Effector CD8-positive, alpha-beta T cell (primary cell): ENCODE measurements at places on chromosomes 11 and 22.

GRCh38 chr22:29734838-29735237 is 15.0 kb downstream of the CABP7 start:
- DNase-seq = no peak

DNA sequence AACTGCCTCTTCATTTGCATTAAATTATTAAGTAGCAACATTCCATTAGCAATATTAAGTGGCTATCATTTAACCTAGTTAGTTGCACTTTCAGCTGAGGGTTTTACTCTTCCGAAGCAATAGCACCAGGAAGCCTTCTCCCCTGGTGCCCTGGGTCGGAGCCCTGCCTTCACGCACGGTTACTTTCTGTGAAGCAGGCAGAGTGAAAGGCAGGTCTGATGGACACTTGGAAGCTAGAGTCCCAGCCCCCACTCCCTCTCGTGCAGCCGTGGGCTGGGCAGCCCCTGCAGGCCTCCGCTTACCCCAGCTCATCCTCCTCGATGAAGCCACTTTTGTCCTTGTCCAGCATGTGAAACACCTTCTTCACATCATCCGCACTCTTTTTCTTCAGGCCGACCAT is 2.0 kb downstream of the PVALB start:
- DNase-seq = no peak

DNA sequence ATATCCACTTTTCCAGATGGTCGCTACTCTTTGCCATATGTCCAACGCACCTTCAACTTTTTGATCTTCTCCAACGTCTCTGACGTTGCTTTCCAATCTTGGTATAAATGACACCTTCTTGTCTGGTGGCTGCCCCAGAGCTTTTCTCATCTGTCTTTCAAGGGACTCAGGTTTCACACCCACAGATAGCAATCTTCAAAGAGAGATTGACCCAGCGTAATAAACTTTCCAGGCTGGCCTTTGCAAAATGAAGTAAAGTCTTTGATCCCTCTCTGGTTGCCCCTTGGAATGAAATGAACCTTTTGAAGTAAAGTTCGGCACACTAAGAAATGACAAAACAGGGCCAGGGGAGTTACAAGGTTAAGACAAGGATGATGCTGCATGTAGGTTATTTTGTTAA is 138.4 kb upstream of the BDNF start:
- DNase-seq = no peak

- DNase-seq = no peak
These were observed 619.0 kb downstream of the SOX6 start for GRCh38 chr11:15737320-15737719.

DNA sequence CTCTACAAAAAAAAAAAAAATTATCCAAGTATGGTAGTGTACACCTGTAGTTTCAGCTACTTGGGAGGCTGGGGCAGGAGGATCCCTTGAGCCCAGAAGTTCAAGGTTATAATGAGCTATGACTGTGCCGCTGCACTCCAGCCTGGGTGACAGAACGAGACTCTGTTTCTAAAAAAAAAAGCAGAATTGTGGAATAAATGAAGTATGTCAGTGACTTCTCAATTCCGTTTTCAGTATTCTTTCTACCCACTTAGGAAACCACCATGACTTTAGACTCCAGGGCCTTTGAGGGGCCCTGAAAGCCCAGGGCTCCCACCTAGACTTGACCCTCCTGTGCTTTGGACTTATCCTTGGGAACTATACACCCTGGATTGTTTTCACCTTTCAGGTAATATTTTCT is 6.5 kb upstream of the NUP160 start:
- DNase-seq = no peak

DNA sequence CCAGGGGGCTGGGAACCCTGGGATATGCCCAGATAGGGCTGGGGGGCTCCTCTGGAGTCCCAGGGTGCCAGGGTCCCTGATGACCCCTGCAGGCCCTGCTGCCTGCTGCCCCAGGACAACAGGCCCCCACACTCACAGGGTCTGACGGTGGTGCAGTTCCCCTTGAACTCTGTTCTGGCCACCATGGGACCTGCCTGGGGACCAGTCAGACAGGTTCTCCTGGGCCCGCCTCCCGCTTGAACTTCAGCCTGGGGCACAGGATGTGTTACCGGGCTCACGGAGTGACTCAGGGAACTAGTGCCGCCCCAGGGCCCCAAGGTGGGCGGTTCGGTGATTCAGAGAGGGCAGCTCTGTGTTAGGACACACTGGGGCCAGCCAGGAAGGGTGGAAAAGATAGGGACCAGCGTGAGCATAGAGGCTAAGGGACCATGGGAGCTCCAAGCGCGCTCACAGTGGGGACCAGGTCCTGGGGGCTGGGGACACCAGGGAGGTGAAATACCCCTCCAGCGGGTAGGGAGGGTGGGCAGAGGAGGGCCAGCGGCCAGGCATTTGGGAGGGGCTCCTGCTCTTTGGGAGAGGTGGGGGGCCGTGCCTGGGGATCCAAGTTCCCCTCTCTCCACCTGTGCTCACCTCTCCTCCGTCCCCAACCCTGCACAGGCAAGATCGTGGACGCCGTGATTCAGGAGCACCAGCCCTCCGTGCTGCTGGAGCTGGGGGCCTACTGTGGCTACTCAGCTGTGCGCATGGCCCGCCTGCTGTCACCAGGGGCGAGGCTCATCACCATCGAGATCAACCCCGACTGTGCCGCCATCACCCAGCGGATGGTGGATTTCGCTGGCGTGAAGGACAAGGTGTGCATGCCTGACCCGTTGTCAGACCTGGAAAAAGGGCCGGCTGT is 21.5 kb upstream of the TXNRD2 start:
- DNase-seq = no peak

GRCh38 chr11:35214226-35214770 is 75.3 kb downstream of the CD44 start:
- no peak for DNase-seq

DNA sequence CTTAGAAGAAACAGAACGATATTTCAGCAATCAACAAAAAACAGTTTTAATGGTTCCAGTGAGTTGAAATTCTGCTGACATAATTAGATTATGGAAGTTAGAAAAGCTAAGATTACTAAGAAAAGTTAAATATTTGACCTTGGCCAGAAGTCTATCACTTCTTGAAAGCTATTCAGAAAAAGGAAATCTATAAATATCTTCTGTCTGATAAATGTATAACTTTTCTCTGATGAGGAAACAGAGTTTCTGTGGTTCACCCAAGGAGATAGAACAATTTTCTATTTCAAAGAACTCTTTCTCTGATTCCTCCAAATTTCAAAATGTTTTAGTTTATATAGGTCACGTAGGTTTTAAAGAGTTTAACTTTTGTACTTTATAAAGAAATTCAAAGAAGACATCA is 438.4 kb upstream of the CHORDC1 start:
- DNase-seq = no peak

GRCh38 chr11:2140411-2141400 is 1.5 kb upstream of the IGF2 start:
- DNase-seq = no peak

GRCh38 chr11:71189768-71190315 is 62.5 kb downstream of the SHANK2 start:
- DNase-seq = no peak

- DNase-seq = no peak
These were observed 213.2 kb downstream of the TTC28 start for GRCh38 chr22:28466399-28466798.

GRCh38 chr11:125257751-125258150 is 93.2 kb downstream of the PKNOX2 start:
- DNase-seq = no peak

DNA sequence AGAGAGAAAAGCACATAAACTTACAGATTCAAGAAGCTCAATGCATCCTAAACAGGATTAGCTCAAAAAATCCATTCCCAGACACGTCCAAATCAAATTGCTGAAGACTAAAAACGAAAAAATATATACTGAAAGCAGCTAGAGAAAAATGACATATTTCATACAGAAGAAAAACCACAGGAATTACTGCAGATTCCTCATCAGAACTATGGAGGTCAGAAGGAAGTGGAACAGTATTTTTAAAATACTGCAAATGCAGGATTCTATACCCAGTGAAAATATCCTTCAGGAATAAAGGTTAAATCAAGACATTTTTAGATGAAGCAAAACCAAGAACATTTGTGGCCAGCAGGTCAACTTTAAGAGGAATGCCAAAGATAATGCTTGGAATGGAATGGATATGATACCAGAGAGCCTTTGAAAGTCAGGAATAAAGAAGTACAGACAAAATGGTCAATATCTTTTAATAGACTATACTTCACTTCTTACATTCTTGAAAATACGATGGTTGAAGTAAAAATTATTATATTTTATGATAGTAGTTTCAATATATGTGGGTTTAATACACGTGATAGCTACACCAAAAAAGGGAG is 352.9 kb downstream of the CTTN start:
- DNase-seq = no peak

DNA sequence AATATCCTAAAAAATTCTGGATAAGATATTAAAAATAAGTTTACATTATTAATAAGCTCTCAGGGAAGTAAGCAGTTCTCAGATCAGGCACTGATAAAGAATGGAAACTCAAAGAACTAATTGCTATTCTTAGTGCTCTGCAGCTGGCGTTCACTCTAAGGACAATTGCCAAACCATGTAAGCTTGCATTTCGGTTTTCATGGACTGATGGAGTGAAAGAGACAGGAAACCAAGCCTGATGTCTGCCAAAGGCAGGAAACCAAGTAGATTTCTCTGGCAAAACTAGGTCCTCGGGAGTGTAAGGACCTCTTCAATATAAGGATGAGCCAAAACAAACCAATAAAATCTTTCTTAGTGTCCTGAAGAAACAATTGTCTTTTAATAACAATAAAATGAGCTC is 355.2 kb downstream of the RAB38 start:
- no peak for DNase-seq

GRCh38 chr11:90329043-90329442 is 106.2 kb upstream of the CHORDC1 start:
- DNase-seq = no peak

DNA sequence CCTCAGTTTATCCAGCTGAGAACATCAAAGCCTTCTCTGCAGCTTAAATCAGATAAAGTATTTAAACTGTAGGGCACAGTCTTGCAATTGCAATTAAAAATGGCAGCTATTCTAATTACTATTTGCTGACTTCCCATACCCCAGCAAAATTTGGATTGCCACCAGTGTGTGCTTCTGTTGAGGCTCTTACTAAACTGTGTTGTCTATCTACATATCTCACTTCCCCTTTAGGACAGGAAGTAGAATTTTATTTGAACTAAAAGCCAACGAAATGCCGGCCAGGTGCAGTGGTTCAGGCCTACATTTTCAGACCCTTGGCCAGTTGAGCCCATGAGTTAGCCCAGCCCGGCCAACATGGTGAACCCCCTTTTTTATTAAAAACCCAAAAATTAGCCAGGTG is 7.1 kb downstream of the SAA4 start:
- no peak for DNase-seq

GRCh38 chr11:2653198-2653551 is 46.6 kb downstream of the KCNQ1OT1 start:
- no peak for DNase-seq

DNA sequence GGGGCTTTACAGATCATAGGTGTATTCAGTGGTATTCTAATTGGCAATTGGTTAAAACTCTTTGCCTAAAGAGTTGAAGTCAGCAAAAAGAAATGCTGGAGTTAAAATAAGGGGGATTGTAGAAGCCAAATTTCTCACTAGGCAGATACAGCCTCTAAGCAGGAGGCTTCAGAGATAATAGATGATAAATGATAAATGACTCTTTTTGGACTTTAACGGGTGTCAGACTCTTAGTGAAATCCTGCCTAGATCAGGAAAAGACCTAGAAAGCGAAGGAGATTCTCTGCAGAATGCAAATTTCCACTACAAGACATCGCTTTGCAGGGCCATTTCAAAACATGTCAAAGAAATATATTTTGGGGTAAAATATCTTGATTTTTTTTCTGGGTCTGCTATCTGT is 182.8 kb downstream of the FAM76B start:
- no peak for DNase-seq

DNA sequence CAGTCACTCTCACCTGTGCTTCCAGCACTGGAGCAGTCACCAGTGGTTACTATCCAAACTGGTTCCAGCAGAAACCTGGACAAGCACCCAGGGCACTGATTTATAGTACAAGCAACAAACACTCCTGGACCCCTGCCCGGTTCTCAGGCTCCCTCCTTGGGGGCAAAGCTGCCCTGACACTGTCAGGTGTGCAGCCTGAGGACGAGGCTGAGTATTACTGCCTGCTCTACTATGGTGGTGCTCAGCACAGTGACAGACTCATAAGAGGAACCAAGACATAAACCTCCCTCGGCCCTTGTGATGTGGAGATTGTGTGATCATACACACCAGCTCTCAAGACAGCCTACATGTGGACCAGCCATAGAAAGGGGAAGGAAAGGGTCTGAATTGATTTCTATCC is 113.3 kb downstream of the ZNF280B start:
- DNase-seq = no peak

- DNase-seq = no peak
These were observed 8.8 kb downstream of the FOXRED2 start for GRCh38 chr22:36497910-36498665.

DNA sequence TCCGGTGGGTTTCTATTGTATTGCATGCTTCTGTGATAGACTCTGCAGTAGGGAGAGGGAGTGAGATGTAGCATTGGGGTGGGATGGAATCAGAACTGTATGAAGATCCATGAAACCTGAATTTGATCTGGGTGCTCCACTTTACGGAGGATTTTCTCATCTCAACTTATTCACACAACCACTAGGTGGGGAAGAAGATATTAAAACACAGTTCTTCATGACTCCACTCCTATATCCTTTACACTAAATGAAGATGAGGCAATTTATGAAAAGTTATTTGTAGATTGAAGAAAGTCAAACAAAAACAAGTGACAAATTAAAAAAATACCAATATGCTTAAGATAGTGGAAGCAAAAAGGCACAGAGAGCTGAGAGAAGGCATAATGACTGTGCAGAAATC is 92.6 kb upstream of the PDGFD start:
- DNase-seq = no peak

GRCh38 chr11:7749456-7749855 is 43.2 kb upstream of the OVCH2 start:
- no peak for DNase-seq

GRCh38 chr11:24773322-24773721 is 276.5 kb downstream of the LUZP2 start:
- no peak for DNase-seq

- no peak for DNase-seq
These were observed 1.8 kb downstream of the TMEM86A start for GRCh38 chr11:18700375-18700774.

GRCh38 chr11:11969380-11970215 is 38.8 kb downstream of the DKK3 start:
- no peak for DNase-seq
